Pulmonary artery endothelial cell (primary cell): ENCODE measurements at places on chromosomes 11 and 22. TPM values are rescaled to one million over a fixed set of nuclear protein-coding genes. Genes with fewer than 3 reads are reported as not detected.

C11orf65 gene
- total RNA-seq: 0.13 TPM in 1 of 2 replicates, not detected in the other

BEST1 gene
- under 0.01 and 0.04 TPM in 2 replicates for total RNA-seq

ADAMTS8 gene
- total RNA-seq: not detected in 2 replicates

MIAT gene
- total RNA-seq: 0.26 and 0.32 TPM in 2 replicates

F2 gene
- total RNA-seq: 0.14 TPM in 1 of 2 replicates, not detected in the other

PDE2A gene
- 8.4 and 25.3 TPM in 2 replicates for total RNA-seq

DNA sequence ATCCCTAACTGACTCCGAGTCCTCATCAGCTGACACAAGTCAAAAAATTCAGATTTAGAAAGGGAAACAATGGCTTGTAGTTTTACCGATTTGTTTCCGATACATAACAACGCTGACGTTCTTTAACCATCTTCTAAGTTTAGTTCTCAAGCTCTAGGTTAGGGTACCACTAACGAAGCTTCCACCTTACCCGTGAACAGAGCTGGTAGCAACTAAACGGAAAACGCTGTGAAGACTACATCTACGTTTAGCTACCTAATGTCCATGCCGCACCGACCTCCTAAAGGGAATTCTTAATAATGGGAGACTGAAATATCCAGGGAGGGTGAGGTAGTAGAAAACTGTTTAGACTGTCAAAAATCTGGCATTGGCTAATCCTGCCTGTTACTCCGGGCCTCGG is 1.0 kb downstream of the NUP98 start:
- DNase-seq: no peak

DNA sequence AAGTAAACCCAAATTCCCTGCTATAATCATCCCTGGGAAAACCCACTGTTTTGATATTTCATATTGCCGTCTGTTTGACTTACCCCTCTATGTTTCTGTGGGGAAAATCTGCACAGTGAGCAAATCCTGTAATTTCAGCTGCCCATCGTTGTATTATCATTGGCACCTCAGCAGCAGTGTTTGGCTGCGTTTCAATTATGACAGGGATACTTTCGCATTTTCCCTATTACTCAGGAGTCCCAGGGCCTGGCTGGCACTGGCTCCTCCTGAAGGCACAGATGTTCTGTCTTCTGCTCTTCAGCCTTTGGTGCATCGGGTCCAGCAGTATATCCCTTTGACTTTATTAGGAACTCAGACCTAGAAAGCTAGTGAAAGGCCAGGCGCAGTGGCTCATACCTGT is 12.2 kb upstream of the MMP12 start:
- no peak for DNase-seq

GRCh38 chr11:134561331-134561720 is 149.3 kb upstream of the B3GAT1 start:
- DNase-seq: no peak

- no peak for DNase-seq
These were observed 71.8 kb upstream of the NCAM1 start for GRCh38 chr11:112889446-112889845.
